ENCODE measurements at places on chromosomes 16 and 17.

GRCh38 chr16:1781254-1781653 lies 1.1 kb downstream of the SPSB3 start:
- no peak for DNase-seq

DNA sequence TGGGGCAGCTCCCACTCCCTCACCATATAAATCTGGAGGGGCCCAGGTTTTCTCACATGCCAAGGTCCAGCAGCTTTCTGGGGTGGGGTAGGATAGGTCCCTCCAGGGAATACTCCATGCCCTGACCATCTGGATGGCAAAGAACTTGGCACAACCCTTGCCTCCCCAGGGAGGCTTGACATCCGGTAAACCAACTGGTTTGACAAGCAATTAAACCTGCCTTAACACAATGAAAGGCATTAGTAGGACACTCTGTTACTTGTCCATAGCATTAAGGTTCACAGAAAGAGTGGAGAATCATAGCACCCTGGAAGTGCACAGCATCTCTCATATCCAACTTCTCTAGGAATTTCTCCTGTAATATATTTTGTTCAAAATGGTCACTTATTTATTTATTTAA lies 63.9 kb upstream of the MAF start:
- no peak for DNase-seq

- DNase-seq, result no peak
Measured at GRCh38 chr17:10162096-10162495, 36.3 kb downstream of the GAS7 start.

DNA sequence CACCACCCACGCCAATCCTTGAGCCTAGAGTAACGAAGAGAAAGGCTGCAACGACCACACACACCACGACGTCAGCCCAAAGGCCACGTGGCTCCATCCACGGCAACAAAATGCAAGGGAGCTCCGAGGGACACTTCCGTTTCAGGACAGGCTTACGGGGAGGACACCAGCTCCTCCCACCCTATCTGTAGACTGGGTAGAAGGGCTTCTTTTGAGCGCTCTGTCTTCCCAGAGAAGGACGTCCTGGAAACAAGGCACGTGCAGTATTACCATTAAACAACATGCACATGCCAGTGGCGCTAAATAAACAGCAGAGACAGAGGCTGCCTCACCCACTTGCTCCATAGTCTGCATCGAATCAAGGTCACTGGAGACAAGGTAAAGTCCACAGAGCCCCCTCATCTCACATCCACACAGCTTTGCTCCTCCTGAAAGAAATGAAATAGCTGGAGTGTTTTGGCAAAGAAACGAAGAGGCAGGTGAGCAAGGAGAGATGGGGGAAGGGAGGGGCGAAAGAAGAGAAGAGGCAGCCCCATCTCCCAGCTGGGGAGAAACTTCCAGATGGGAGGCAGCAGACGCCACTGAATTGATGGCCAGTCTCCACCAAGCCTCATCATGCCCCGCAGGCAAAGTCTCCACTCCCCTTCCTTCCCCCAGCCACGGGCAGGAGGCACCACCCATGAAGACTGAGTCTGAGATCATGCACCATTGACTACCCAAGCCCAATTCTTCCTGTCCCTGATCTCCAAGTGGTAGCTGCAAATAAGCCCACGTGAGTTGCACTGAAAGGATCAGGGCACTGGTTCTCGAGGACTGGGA lies 24.0 kb downstream of the ZFHX3 start:
- no peak for DNase-seq

DNA sequence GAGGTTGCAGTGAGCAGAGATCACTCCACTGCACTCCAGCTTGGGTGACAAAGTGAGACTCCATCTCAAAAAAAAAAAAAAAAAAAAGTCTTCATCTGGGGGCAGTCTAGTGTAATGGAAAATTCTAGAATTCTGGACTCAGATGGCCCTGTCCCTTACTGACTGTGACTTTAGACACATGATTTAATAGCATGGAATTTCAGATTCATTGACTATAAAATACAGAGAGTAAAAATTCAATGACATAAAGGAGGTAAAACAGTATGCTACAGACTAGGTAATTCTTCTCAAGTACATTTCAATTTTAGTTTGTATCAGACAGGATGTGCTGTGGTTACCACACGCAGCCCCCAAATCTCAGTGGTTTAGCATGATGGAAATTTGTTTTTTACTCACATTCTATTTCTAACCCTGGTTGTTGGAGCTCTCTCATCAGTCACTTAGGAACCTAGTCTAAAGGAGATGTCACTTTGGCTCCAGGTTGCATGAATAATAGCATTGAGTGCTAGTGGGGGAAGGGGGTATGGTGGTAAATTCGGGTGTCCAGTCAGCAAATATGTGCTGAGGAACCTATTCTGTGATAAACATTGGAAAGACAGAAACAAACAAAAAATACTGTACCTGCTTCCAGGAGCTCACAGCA lies 444.0 kb downstream of the XYLT1 start:
- no peak for DNase-seq

GRCh38 chr17:29663155-29663554 lies 40.4 kb upstream of the CORO6 start:
- peak; percentile 6 for DNase-seq

GRCh38 chr16:5607169-5607568 lies 509.6 kb upstream of the EEF2KMT start:
- DNase-seq, result no peak

- DNase-seq, result no peak
Measured at GRCh38 chr17:83203472-83204221, 124.2 kb downstream of the METRNL start.

DNA sequence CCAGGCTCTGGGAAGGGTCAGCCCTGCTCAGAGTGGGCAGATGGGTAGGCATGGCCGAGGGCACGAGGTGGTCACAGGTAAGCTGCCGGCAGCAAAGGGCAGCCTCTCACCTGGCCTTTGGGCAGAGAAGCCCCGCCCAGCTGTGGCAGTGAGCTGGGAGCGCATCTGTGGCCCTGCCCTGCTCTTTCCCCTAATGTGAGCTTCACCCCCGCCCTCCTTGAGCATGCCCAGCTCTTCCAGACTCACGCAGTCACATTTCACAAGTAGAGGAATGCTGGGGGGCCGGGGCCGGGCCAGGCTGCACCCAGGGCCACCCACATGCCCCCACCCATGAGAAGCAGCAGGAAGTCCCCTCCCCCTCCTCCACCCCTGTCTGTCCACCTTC lies 40.7 kb upstream of the SLC38A10 start:
- DNase-seq, result no peak
